CD4-positive, alpha-beta T cell treated with Interleukin-17A for 4 hours (primary cell): ENCODE measurements at places on chromosomes 7 and 10.

- DNase-seq = no peak
Observed at GRCh38 chr7:11328309-11328708, 354.6 kb downstream of the PHF14 start.

DNA sequence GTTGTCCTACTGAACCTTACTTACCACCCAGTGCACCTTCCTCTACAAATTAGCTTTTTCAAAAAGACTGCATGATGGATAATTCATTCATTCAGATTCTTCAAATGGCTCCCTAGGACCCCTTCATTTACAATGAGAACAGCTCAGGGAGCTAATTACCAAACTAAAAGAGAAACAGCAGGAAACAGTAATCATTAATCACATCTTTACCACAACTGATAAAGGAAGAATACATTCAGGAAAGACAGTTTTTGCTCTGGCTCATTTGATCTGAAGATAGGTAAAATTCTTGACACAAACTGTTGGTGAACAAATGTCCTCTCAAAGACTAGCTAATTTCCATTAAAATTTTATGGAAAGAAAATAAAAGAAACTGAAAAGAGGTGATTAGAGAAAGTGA, 1652.7 kb upstream of the LRRTM3 start:
- DNase-seq = no peak

GRCh38 chr10:3655528-3655927, 129.5 kb downstream of the KLF6 start:
- DNase-seq = no peak

- no peak for DNase-seq
Observed at GRCh38 chr10:69498711-69499471, 47.6 kb downstream of the TSPAN15 start.

- no peak for DNase-seq
Observed at GRCh38 chr7:158302274-158303070, 285.2 kb downstream of the PTPRN2 start.

DNA sequence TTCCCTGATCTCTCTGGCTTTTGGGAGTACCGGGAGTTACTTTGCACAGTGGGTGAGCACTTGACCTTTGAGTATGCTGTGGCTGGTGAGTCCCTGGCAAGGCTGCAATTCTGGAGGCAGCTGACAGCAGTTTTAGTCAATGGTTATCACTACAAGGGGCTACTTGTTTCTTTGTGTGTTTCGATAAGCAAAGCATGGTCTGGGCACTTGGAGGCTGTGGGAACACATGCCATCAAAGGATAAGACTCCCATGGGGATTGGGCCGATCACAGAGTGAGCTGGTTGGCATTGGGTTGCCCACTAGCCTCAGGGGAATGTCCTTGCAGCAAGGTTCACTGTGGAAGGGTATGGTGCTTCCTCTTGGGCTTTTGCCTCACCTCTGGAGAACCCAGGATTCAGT, 208.2 kb downstream of the SNX13 start:
- DNase-seq = no peak

DNA sequence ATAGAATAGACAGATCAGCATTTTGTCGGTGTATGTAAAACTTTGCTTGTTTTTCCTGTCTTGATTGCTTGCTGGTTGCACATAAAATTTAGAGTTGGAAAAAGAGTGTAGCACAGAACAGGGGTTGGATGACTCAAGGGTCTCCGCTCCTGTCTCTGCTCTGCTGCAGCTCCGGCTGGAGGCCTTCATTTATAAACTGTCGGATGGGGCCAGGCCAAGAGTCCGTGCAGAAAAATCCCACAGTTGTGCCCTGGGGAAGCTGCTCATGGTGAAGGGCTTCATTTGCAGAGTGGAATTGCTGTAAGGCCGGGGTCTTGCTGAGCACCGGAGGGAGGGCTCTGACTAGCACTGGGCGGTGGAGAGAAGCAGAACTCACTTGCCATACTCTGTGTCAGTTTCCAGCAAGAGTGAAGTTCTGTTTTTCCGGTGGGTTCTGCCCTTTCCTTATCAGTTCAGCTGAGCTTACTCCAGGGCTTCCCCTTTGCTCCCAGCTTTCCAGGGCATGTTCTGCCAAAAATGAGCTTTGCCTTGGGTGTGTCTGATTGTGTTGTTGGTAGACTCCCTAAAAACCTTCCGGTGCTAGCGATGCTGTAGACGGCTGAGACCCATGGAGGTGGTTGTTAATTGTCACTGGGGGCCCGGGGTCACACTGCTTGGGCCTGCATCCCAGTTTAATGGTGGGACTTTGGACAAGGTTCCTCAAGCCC, 67.2 kb downstream of the CAMK1D start:
- DNase-seq = no peak

DNA sequence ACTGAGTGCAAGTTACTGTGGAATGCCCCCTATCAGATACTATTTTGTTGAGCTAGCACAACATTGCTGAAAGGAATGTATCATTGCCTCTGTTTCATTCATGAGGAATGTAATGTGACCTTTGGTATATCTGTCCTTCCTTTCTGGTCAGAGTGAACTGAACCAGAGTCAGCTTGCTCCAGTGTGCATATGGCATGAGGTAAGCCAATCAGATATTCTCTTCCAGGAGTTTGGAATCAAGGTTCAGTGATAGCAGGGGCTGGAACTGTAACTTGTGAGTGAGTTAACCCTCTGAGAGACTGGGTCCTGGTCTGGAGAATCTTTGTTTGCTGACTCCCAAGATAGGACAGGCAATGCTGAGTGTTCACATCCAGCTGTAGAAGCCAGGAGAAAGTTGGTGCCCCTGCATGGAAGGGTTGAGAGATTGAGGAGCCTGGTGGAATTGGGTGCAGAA, 45.3 kb upstream of the OSBPL3 start:
- no peak for DNase-seq

DNA sequence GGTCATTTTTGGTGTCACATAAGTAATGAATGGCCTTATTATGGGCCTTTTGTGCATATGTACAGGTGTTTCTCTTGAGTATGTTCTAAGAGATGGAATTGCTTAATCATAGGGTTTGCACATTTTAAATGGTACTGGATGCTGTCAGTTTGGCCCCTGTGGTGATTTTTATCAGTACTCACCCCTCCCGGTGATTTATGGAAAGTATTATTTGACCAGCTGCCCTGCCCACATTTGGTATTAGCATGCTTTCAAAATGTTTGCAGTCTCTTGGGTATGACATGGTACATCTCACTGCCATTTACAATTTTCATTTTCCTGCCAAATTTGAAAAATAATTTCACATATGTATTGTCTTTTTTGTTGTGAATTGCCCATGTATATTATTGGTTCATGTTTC, 427.7 kb downstream of the LRMDA start:
- DNase-seq = no peak

- peak; percentile 61 for DNase-seq
Observed at GRCh38 chr7:131188367-131189339, 139.0 kb upstream of the MKLN1 start.

GRCh38 chr7:135269921-135270320, 36.3 kb downstream of the STRA8 start:
- no peak for DNase-seq

- no peak for DNase-seq
Observed at GRCh38 chr7:114630201-114630990, 215.8 kb downstream of the FOXP2 start.

DNA sequence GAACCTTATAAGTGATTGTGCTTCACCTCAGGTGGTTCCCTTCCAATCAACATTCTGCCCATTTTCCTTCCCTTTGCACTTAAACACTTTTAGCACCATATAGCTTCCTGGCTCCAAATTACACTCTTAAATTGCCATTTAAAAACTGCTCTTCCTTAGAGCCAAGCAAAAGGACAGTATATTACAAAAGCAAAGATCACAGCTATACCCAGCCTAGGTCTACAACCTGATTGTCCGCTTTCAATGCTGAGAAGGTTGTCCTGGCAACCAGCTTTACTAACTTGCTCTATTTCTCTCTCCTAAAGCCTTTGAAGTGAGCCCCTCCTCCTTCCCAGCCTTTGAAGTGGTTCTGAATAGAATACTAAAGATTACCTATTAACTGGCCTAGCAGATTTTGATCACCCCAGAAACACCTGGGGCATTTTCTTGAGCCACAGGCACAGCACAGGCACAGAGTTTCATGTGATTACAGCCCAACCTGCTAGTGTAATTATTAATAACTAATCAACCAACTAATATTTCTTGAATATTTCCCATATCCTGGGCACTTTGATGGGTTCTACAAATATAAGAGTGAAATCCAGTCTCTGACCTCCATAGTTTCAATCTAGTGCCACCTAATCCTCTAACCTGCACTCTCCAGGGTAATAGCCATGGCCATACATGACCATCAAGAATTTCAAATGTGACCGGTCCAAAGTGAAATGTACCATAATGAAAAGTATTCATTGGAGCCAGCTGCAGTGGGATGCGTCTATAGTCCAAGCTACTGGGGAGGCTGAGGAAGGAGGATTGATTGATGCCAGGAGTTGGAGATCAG, 63.6 kb upstream of the TRIM24 start:
- no peak for DNase-seq

GRCh38 chr10:81548160-81548559, 326.8 kb upstream of the NRG3 start:
- DNase-seq = no peak

DNA sequence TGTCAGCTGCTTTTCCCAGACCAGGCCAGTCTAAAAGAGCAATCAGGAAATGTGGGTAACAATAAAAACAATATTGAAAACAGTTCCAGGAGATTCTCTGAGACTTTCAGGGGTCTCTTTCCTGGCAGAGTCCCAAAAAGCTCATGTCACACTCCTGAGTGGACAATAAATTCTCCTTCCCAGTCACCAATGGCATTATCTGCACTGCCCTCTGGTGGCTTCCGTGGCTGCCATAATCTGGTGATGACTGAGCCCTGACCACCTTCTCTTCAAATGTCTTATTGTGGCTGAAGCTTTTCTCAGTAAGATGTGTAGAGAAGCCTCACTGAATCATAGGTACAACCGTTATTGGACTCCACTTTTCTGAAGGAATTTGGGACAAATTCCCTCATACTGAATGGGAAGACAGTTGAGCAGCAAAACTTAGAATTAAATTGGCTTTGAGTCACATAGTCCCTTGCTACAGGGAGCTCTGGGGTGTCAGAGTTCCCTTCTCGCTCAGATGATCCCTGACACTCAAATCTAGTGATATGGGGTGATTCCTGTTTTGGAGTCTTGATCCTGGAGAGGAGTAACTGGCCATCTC, 24.4 kb upstream of the ASAH2 start:
- peak; percentile 26 for DNase-seq

GRCh38 chr7:142925413-142925812, 8.1 kb downstream of the TRPV5 start:
- DNase-seq = no peak

GRCh38 chr10:17365402-17365801, 89.0 kb downstream of the ST8SIA6 start:
- no peak for DNase-seq

GRCh38 chr7:148630078-148630477, 39.5 kb downstream of the C7orf33 start:
- DNase-seq = no peak

GRCh38 chr10:89389254-89389653, 3.2 kb upstream of the IFIT1 start:
- DNase-seq = no peak

GRCh38 chr10:95475827-95476468, 85.2 kb downstream of the SORBS1 start:
- no peak for DNase-seq

DNA sequence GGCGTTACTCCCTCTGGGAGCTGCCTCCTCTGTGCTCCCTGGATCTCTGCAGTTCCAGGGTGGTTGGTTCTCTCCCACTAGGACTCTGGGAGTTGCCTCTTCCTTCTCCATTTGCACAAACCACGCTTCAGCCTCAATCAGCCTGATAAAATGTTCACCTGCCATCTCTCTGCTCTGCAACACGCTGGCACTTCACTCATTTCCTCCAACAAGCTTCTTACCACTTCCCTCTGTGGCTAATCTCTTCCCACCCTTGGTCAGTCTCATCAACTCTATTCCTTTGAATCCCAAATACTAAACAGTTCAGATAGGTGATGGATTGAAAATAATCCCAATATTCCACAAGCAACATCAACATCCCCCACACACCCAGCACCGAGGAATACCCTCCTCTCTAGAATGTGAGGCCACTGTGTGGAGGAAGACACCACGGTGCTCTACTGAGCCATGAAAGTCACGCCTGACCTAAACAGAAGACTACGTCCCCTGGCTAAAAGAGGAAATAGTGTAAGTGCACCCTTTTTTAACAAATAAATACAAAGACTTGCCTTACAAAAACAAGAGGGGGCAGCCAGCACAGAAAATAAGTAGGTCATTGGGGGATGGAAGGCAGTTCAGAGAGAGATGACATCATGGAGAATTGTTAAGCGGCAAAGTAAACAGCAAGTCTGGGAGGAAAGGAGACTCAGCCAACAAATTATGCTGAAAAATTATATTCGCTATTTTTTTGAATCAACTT, 1.9 kb upstream of the FAM170B start:
- no peak for DNase-seq

GRCh38 chr10:14858338-14858960, 20.2 kb upstream of the SUV39H2 start:
- no peak for DNase-seq

- no peak for DNase-seq
Observed at GRCh38 chr10:101236376-101237080, 7.3 kb upstream of the LBX1 start.

DNA sequence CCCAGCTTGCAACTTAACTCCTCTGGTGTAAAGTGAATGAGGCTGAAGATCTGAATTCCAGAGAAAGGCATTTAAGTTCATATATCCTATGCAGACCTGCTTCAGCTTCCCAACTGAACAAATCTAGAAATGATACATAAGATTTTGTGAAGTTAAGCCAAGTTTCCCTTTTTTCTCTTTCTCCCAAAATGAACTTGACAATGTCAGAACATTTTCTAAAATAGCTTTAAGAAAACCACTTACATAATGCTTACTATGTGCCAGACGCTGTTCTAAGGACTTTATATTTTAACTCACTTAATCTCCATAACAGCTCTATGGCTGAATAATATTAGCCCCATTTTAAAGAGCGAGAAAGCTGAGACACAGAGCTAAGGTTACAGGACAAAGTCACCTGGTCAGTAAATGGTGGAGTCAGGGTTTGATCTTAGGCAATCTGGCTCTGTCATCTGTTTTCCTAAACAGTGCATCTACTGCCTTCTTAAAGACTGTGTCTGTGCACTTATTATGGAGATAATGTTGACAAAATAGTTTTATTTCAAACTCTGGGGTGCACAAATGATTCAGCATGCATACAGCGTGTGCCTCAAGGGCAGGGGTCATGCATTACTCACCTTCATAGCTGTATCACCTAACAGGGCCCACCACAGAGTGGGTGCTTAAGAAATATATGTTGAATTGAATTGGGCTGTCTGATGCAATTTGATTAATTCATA, 66.8 kb downstream of the RHOBTB1 start:
- DNase-seq = no peak

DNA sequence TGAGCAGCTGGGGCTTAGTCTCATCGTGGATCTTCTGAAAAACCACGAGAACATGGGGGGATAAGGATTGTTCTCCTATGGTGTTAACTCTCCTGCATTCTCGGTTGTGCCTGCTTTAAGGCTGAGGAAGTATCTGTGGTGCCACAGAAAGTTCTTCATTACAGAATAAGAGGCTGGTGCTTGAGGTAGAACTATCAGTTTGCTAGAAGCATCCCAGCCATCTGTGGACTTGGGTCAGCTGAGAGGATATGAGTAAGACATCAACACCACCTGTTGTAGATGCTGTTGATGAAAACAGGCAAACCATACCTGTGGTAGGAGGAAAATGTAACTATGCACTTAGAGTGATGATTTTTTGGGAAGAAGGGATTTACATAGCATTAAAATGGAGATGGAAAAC, 416.6 kb downstream of the PHTF2 start:
- no peak for DNase-seq

- DNase-seq = no peak
Observed at GRCh38 chr10:29387269-29387668, 98.4 kb downstream of the LYZL1 start.
